Uterus (tissue), 4 donors: ENCODE measurements at places on chromosomes 5 and 9. TPM values are rescaled to one million over a fixed set of nuclear protein-coding genes. Genes with fewer than 3 reads are reported as not detected.

Gene NPR3
- total RNA-seq: 51.2 TPM

DNA sequence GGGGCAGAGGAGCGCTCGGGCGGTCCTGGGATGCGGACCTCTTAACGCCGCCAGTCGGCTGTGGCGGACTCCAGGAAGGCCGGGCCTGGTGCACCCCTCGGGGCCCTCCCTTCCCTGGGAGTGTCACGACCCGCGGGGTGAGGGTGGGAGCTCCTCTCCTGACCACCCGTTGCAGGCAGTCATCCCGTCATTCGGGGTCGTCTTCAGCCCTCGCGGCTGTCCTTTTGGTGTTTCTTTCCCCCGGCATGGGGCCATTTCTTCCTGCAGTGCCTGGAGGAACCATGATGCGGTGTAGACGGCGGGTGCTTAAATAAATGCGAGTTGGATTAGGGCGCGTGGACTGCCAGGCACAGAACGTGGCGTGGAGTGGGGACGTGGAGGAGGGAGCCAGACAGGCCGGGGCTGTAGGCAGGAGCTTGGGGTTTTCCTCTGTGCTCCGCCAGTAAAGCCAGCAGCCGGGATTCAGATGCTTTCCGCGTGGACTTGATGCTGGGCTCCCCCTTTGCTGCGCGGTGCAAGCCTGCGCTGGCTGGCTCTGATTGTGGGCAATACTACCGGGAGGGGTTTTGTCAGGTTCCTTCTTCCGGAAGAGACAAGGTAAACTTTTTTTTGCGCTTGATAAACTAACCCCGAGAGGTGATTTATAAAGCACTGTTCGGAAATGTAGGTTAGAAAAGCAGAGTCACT is 868 bp downstream of the KDM4C start:
- peak; percentile 39 for DNase-seq
- peak overlapping the region; percentile 92 for H3K27ac ChIP-seq
- H3K36me3 ChIP-seq: no peaks in the 10 kb centered on the region
- H3K4me3 ChIP-seq: peak overlapping the region; percentile 82
- H3K4me1 ChIP-seq: no peaks in the 10 kb centered on the region
- H3K27me3 ChIP-seq: no peaks in the 10 kb centered on the region

GRCh38 chr5:67728326-67728890 is 487.1 kb upstream of the PIK3R1 start:
- H3K27ac ChIP-seq: no peak overlapping the region
- no peak overlapping the region for H3K4me3 ChIP-seq
- H3K4me1 ChIP-seq: no peaks in the 10 kb centered on the region
- no peak for DNase-seq

GRCh38 chr5:109028608-109029299 is 281.1 kb downstream of the FER start:
- H3K4me3 ChIP-seq: no peak overlapping the region
- H3K27ac ChIP-seq: no peak overlapping the region
- DNase-seq: no peak

- H3K27me3 ChIP-seq: no peaks in the 10 kb centered on the region
- peaks cover 4% of the 10 kb centered on the region for H3K4me1 ChIP-seq
- H3K27ac ChIP-seq: no peak overlapping the region
- no peaks in the 10 kb centered on the region for H3K36me3 ChIP-seq
Measured at GRCh38 chr5:15687401-15687800, 187.4 kb downstream of the FBXL7 start.

GRCh38 chr5:71786337-71787055 is 67.4 kb downstream of the CARTPT start:
- H3K36me3 ChIP-seq: no peaks in the 10 kb centered on the region
- H3K4me1 ChIP-seq: no peaks in the 10 kb centered on the region
- no peak overlapping the region for H3K27ac ChIP-seq

DNA sequence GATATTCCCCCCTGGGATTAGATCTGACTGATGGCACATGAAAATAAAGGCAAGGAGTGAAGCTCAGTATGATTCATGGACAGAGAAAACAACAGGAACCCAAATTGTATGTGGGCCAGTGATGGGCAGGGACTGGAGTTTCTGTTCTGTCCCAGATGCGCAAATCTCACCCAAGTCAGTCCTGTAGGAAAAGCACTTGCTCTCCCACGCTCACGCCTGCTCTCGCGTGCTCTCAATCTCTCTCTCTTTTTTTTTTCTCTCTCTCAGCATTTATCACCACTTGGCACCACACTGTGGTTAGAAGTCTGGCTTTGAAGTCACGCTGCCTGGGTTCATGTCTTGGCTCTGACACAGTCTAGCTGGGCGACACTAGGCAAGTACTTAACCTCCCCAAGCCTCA is 106.5 kb upstream of the LRRTM2 start:
- H3K27ac ChIP-seq: peak overlapping the region; percentile 9
- no peaks in the 10 kb centered on the region for H3K36me3 ChIP-seq
- DNase-seq: no peak
- H3K27me3 ChIP-seq: no peaks in the 10 kb centered on the region
- H3K4me1 ChIP-seq: no peaks in the 10 kb centered on the region

- H3K4me1 ChIP-seq: peaks cover 13% of the 10 kb centered on the region
- H3K27ac ChIP-seq: no peak overlapping the region
- H3K27me3 ChIP-seq: no peaks in the 10 kb centered on the region
- H3K4me3 ChIP-seq: no peak overlapping the region
Measured at GRCh38 chr9:124291801-124292396, 34.1 kb downstream of the NEK6 start.

Gene C5orf52
- not detected for total RNA-seq

GRCh38 chr9:129934780-129935179 is 99.5 kb downstream of the USP20 start:
- no peaks in the 10 kb centered on the region for H3K36me3 ChIP-seq
- DNase-seq: no peak

DNA sequence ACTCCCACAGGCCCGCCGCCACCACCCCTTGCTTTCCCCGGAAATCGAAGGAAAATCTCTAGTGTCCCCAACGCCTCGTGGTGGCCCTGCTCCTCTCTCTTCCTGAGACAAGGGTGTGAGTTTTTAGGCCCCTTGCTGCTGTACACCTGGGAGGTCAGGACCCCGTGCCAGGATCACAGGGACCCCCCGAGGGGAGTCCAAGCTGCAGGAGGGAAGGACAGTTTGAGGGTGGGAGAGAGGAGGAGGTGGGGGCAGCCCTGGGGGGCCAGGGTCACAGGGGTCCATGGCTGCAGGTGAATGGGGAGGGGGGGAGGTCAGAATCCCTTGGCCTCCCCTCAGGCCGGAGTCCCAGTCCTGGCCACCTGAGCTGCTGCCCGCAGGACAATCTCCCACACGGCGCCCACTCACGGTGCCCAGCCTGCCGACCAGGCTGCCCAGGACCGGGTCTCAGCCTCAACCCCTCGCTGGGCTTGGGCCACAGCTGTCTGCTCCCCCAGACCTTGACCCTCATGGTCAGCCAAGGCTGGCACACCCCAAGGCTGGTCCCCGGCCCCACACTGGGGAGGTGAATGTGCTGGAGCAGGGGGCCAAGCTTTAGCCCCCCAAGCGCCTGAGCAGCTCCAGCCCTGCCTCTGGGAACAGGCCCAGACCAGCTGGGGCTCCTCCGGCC is 19.9 kb downstream of the TPPP start:
- no peak for DNase-seq
- H3K4me3 ChIP-seq: no peak overlapping the region
- H3K4me1 ChIP-seq: no peaks in the 10 kb centered on the region
- no peak overlapping the region for H3K27ac ChIP-seq

Gene PCDHA9
- total RNA-seq: 1.2 TPM

DNA sequence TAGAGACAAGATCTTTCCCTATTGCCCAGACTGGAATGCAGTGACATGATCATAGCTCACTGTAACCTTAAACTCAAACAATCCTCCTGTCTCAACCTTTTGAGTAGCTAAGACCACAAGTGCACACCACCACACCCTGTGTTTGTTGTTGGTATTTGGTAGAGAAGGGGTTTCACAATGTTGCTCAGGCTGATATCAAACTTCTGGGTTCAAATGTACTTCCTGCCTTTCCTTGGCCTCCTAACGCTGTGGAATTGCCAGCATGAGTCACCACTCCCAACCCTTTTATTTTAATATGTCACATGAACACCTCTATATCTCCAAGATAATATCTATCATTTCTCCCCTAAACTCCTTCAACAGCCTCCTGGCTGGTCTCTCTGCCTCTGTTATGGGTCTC is 719.0 kb downstream of the PTPRD start:
- no peak overlapping the region for H3K27ac ChIP-seq
- no peaks in the 10 kb centered on the region for H3K27me3 ChIP-seq
- H3K36me3 ChIP-seq: no peaks in the 10 kb centered on the region
- H3K4me1 ChIP-seq: no peaks in the 10 kb centered on the region
- H3K4me3 ChIP-seq: no peak overlapping the region

Gene ITK
- 2.8 TPM for total RNA-seq

Gene PLPP7
- 7.4 TPM for total RNA-seq

- no peak overlapping the region for H3K27ac ChIP-seq
- no peak for DNase-seq
- no peaks in the 10 kb centered on the region for H3K4me1 ChIP-seq
- H3K4me3 ChIP-seq: no peak overlapping the region
- H3K27me3 ChIP-seq: no peaks in the 10 kb centered on the region
- no peaks in the 10 kb centered on the region for H3K36me3 ChIP-seq
Measured at GRCh38 chr5:83956386-83956785, 235.7 kb upstream of the HAPLN1 start.

DNA sequence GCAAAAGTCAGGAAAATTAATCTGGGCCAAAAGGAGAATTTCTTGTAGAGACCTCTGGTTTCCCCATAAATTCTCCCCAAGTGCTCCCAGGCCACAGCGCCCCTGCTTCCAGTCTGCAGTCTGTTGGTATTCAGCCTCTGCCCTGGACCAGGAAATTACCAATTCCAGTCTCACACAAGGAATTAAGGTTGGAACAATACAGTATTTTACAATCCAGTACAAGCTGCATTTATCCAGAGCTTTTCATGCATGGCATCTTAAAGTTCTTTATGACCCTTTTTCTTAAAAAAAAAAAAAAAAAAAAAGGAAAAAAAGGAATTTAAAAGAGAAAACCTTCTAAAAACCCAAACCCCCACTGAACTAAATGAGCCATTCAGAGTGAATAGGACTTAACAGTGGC is 139.6 kb upstream of the RANBP3L start:
- no peaks in the 10 kb centered on the region for H3K4me1 ChIP-seq
- H3K4me3 ChIP-seq: no peak overlapping the region
- no peak for DNase-seq

- DNase-seq: no peak
- H3K36me3 ChIP-seq: no peaks in the 10 kb centered on the region
- peaks cover 5% of the 10 kb centered on the region for H3K4me1 ChIP-seq
- H3K4me3 ChIP-seq: no peak overlapping the region
Measured at GRCh38 chr5:88248743-88249540, 19.7 kb downstream of the TMEM161B start.

DNA sequence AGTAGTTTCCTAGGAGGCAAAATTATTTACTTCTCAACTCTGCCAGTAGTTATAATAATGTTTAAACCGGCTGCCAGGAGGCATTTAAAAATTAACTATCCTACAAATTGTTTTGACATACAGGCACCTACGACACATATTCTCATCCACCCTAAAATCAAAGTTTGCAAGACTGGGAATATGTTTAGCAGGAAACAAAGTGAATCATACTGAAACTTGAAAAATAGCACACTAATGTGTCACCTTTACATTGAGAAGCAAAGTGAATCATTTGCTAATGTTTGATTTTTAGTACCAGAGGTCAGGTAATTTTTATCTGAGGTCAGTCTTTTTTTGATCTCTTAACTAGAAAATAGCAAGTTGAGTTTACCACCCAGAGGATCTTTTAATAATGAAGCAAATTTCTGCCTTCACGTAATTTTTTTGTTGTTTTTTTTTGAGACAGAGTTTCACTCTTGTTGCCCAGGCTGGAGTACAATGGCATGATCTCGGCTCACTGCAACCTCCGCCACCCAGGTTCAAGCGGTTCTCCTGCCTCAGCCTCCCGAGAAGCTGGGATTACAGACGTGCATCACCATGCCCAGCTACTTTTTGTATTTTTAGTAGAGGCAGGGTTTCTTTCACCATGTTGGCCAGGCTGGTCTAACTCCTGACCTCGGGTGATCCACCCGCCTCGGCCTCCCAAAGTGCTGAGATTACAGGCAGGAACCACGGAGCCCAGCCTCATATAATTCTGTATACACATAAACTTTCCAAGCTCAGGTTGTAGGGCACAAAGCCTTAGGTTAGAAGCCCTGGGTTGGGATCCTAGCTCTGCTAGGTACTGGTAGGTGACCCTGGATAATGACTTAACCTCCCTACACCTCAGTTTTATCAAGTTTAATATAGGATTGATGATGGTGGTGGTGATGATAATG is 124.3 kb downstream of the UGCG start:
- no peaks in the 10 kb centered on the region for H3K4me1 ChIP-seq
- no peak for DNase-seq
- H3K27ac ChIP-seq: no peak overlapping the region
- no peaks in the 10 kb centered on the region for H3K27me3 ChIP-seq

- DNase-seq: no peak
- no peak overlapping the region for H3K4me3 ChIP-seq
- peaks cover 6% of the 10 kb centered on the region for H3K4me1 ChIP-seq
- no peaks in the 10 kb centered on the region for H3K36me3 ChIP-seq
- no peaks in the 10 kb centered on the region for H3K27me3 ChIP-seq
Measured at GRCh38 chr9:127629468-127630081, 17.5 kb downstream of the STXBP1 start.

DNA sequence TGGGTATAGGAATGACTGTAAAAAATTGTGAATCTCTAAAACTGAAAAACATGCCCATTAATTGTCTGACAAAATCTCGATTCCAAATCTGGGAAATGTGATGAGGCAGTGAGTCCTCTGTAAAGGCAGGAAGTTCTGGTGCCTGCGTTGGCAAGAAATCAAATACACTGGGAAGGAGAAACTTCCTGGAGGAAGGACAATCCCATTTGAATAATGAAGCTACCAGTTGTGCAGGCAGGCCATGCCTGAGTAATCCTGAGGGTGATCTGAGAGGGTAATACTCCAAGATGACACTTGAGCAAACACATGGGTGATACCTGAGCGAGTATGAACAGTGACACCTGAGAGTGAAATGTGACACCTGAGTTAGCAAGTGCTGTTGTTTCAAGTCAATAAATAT is 49.7 kb downstream of the KIF24 start:
- H3K36me3 ChIP-seq: no peaks in the 10 kb centered on the region
- no peaks in the 10 kb centered on the region for H3K4me1 ChIP-seq
- H3K27me3 ChIP-seq: no peaks in the 10 kb centered on the region

- H3K36me3 ChIP-seq: no peaks in the 10 kb centered on the region
- no peaks in the 10 kb centered on the region for H3K4me1 ChIP-seq
- no peak overlapping the region for H3K27ac ChIP-seq
- no peak for DNase-seq
Measured at GRCh38 chr9:106883626-106884190, 20.7 kb downstream of the ZNF462 start.

Gene GALNT12
- total RNA-seq: 9.3 TPM
